Chondrocyte (in vitro differentiated cells): ENCODE measurements at places on chromosomes 7 and 10. TPM values are rescaled to one million over a fixed set of nuclear protein-coding genes. Genes with fewer than 3 reads are reported as not detected.

- no peaks in the 10 kb centered on the region for H3K27me3 ChIP-seq
- H3K36me3 ChIP-seq, result no peaks in the 10 kb centered on the region
- no peak for DNase-seq
- H3K4me3 ChIP-seq, result no peak overlapping the region
Measured at GRCh38 chr7:49333180-49333881, 409.0 kb downstream of the CDC14C start.

- H3K27ac ChIP-seq, result peak overlapping the region; percentile 97
- H3K27me3 ChIP-seq, result no peaks in the 10 kb centered on the region
- peaks cover 52% of the 10 kb centered on the region for H3K4me1 ChIP-seq
- no peak for DNase-seq
- H3K4me3 ChIP-seq, result no peak overlapping the region
Measured at GRCh38 chr7:32163896-32164295, 93.7 kb upstream of the PDE1C start.

The HOXA6 gene
- total RNA-seq, result not detected in 3 replicates

GRCh38 chr10:73182568-73182967, 14.6 kb downstream of the FAM149B1 start:
- no peaks in the 10 kb centered on the region for H3K27me3 ChIP-seq
- no peak overlapping the region for H3K4me3 ChIP-seq
- peaks cover 26% of the 10 kb centered on the region for H3K36me3 ChIP-seq
- H3K27ac ChIP-seq, result no peak overlapping the region

The GNGT1 gene
- not detected in 3 replicates for total RNA-seq

The CPVL gene
- 4.9 to 5.9 TPM (median 5.0 TPM) in 3 replicates for total RNA-seq

DNA sequence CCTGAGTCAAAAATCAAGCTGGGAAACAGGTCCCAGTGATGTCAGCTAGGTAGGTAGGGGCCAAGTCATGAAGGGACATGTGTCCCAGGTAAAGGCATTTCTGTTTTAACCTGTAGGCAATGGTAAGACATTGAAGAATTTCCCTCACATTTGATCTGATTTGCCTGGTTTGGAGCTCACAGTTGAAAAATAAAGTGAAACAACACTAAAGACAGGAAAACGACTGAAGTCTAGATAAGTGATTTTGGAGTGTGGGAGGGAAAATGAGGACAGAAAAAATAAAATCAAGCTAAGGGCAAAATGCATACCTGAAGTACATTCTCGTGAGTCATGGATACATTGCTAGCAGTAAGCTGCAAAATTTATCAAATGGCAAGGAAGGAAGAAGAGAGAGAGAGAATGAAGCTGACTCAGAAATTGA, 169.9 kb downstream of the SKIDA1 start:
- no peaks in the 10 kb centered on the region for H3K36me3 ChIP-seq
- H3K4me3 ChIP-seq, result no peak overlapping the region
- H3K4me1 ChIP-seq, result peaks cover 9% of the 10 kb centered on the region

The LIPM gene
- not detected in 3 replicates for total RNA-seq
